ENCODE measurements at places on chromosomes 2 and 18.

- DNase-seq: no peak
Measured at GRCh38 chr2:175903384-175903936, 98.6 kb downstream of the LNPK start.

DNA sequence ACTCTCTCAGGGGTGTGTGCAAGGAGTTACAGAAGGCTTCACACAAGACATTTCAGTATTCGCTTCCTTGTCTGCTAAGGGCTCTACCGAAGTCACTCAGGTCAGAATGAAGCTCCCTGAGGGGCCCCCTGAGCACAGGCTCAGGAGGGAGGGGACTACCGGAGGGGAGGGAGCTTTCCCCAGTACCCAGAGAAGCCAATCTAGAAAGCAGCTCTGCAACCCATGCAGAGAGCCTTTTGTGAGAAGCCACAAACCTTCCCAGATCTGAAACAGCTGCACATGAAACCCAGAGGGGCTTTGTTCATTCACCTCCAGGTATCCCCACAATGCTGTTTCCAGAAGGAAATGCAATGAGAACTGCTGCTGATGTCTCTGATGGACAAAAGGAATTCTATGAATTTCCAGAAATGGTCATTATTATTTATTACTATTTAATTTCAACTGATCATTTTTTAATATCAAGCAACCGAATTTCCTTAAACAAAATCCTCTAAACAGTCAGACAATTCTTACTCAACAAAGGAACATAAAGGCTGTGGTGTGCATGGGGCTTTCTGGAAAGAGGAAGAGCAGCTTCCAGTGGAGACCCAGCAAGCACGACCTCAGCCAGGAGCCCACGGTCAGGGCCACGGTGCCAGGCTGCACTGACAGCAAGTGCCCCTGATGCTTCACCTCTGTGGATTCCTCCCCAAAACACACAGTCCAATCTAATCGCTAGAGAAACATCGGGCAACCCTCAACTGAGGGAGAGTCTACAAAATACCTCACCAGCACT lies 42.0 kb downstream of the NDUFA10 start:
- no peak for DNase-seq

DNA sequence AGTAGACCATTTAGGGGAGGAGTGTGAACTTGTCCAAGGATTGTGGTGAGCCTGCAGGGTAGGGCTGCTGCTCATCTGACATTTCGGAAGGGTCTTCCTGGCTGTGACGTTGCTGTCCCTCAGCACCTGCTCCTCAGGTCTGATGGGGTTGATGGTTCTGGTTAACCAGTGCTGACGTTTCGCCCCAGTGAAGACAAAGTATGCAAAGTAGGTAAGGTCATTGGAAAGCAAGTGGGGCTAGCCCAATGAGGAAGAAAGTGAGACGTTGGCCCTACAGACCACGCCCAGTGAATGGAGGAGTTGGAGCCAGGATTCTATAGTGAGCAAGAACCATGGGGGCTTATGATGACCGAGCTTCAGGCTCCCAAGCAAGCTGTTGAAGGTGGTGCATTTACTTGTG lies 33.4 kb upstream of the ZNF396 start:
- no peak for DNase-seq

GRCh38 chr2:171383134-171383533 lies 50.7 kb downstream of the METTL8 start:
- no peak for DNase-seq

DNA sequence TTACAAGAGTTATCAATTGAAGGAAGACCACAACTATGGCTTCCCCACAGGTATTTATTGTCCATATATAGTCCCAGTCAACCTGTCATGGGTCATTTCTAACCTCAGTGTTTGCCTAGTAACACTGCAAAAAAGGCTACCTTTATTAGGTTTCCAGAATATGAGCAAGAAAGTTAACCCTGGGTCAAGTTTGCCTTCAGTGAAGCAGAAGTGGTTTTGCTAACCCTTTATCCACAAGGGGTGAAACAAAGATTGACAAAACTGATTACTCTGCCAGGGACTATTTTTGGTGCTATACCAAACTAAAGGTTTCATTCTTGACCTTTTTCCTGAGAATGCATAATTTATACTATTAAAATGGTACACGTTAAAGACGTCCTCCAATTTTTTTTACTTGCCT lies 28.8 kb downstream of the SP100 start:
- DNase-seq: no peak

GRCh38 chr2:20227894-20228505 lies 3.1 kb upstream of the SDC1 start:
- no peak for DNase-seq
